Hepatic stellate cell (primary cell): ENCODE measurements at places on chromosomes 11 and 22.

GRCh38 chr22:19745155-19746101, 15.2 kb upstream of the TBX1 start:
- no peak for DNase-seq

GRCh38 chr11:43937434-43938411, 4.7 kb upstream of the C11orf96 start:
- peak; percentile 95 for DNase-seq

GRCh38 chr11:15569305-15570025, 454.7 kb downstream of the INSC start:
- no peak for DNase-seq

DNA sequence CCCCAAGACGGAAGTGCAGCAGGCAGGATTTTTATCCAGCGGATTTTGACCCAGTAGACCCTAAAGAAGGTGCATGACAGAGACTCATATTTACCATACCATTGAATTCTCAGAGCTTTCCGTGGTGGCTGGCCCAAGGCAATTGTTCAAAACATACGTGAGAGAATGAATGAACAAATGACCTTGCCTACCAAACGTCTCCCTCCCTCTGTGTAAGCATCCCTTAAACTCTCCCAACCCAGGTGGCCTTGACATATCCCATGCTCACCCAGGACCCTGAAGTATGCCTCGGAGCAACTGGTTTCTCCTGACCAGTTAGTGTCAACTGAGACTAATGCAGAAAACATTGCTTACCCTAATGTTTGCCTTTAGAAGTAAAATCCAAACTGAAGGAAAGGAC, 154.9 kb downstream of the TEAD1 start:
- DNase-seq = no peak

- DNase-seq = peak; percentile 37
These were observed 34.0 kb downstream of the SIK3 start for GRCh38 chr11:117064275-117064674.

- DNase-seq = no peak
These were observed 51.7 kb downstream of the FLI1 start for GRCh38 chr11:128745311-128746136.

DNA sequence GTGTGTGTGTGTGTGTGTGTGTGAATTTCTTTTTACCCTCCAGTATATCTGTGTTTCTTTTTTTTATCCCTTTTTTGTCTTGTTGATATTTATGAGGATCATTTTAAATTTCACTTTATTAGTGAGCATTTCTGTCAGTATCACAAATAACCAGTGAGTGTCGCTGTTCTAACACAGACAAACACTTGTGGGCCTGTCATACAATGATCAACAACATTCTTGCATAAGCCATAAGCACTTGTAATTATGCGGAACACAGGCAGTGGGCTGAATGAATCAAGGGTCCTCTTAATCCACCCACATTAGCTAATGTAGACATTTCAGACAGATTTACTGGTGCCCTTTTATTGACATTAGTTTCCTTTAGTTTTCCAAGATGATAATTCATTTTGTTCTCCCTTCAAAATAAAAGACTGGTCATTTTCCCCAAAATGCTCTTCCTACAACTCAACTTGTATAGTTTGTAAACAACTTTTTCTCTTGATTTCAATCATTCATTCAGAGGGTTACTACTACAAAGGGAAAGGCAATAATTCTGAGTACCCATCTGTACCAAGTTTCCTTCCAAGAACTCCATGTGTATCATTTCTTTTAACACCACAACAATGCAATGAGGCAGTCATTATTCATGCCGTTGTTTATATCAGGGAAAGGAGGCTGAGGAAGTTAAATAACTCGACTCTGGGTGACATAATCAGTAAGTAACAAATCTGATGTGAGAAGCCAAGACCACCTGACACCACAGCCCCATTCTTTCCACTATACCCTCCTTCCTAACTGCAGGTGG, 34.5 kb upstream of the ANO3 start:
- DNase-seq = peak; percentile 9

GRCh38 chr11:116188350-116188749, 584.4 kb downstream of the BUD13 start:
- DNase-seq = no peak
